Fibroblast of skin of left quadriceps (primary cell): ENCODE measurements at places on chromosomes 16 and 17.
A peak's percentile ranks its signal among the peaks of the same experiment; 100 is the strongest.

DNA sequence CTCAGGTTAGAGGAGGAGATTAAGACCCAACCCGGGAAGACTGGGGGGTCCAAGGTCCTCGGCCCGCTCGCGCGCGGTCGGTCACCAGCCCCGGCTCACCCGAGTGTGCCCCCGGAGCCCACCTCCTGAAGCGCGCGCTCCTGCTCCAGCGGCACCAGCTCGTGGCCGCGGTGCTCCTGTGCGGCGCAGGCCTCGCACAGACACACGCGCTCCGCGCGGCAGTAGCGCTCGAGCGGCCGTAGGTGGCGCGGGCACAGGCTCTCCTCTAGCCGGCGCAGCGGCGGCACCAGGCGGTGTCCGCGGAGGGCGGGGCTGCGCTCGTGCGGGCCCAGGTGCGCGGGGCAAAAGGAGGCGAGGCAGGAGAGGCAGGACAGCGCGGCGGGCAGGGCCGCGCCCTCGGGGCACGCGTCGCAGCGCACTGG is 618 bp downstream of the TRIM47 start:
- DNase-seq, result no peak

GRCh38 chr16:65940711-65941110 is 425.8 kb upstream of the CDH5 start:
- DNase-seq, result no peak

- DNase-seq, result peak; percentile 85
Observed at GRCh38 chr17:56638591-56639051, 45.1 kb downstream of the NOG start.

GRCh38 chr17:65228287-65228686 is 91.1 kb downstream of the RGS9 start:
- no peak for DNase-seq

GRCh38 chr16:4298761-4299522 is 16.9 kb upstream of the GLIS2 start:
- peak; percentile 90 for DNase-seq

GRCh38 chr17:45836047-45837044 is 8.3 kb upstream of the SPPL2C start:
- no peak for DNase-seq

- peak; percentile 42 for DNase-seq
Observed at GRCh38 chr17:15377200-15377599, 35.8 kb upstream of the TEKT3 start.

DNA sequence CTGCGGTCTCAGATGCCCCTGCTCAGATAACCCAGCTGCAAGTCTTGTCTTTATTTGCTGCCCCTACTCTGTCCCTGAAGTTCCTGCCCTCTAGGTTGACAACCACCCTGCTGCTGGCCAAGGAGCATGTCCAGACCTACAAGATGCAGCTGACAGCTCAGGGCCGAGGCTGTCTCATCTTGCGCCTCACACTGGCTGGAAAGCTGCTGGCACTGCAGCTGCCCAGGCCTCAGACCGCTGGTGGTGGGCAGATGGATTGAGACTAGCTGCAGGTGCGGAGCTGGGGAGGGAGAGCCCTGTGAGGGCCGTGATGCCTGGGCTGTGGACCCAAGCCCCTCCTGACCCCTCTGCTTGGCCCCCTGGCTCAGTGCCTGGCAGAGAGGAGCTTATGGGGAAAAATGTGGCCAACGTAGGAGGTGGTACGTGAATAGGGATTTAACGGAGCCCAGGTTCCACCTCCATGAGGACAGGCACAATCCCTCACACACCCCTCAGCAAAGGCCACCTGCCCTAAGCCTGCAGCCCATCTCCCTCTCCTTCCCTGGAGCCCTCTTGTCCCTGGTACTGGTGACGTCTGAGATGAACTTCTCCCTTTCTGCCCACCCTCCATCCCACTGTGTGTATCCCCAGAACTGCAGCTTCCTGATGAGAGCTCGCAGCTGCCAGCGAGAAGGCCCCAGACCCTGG is 8.3 kb upstream of the GALK1 start:
- no peak for DNase-seq

GRCh38 chr17:82021107-82021899 is 1.4 kb downstream of the CENPX start:
- DNase-seq, result no peak

DNA sequence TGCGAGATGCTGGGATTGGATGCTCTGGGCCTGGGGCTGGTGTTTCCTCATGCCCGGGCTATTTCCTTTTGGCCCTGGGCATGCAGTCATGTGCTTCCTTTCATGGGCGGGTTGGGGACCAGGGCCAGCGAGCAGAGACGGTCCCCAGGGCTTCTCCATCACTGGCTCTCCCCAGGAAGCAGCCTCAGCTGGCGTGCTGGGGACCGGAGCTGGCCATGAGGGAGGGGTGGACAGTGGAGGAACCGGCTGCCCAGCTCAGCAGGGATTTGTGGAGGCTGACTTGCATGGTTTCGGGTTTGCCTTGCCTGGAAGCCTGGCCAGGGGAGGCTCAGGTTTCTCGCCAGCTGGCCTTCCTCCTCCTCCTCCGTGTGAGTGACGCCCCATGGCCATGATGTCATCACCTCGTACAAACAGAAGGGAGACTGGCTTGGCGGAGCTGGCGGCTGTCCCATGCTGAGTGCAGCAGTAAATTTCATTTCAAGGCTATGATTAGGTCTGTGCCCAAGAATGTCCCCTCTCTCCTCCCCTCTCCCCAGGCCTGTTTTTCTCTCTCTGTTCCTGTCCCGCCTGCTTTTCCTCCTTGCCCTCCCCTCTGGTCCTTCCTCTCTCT is 8.9 kb upstream of the TIMP2 start:
- peak; percentile 96 for DNase-seq

- no peak for DNase-seq
Observed at GRCh38 chr17:77863814-77864161, 94.7 kb upstream of the TNRC6C start.
